ENCODE measurements at places on chromosomes 2 and 18.

DNA sequence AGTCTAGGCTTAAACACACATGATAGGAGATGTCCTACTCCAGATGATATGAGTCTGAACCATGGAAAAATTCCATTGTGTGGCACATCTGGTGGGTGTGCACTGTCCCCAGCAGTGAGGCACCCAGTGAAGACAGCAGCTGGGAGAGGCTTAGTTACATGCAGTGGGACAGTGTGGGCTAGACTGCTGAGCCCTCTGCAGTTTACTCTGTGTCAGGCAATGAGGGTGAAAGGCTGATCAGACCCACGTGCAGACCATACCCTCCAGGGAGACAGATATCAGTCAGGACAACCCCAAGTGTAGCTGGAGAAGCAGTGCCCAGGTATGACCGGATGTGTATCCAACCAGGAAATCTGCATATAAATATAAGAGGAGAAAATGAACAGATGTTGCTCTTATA lies 13.4 kb downstream of the IL37 start:
- no peak for DNase-seq

GRCh38 chr2:171260471-171261424 lies 100.1 kb upstream of the TLK1 start:
- no peak for DNase-seq

DNA sequence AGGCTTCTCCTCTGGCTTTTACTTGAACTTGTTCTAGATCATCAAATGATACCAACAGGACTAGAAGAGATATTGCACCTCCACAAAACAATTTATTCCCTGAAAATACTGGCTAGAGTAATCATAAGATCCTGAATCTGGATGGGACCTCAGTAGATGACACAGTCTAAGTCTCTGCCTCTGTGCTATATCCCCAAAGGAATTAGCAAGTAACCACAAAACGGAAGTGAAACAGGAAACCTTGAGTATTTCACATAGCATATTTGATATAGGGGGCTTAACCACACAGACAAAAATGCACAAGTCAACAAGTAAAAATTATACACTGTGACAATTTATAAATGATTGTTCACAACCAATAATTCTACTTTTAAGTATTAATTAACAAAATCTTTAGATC lies 456.9 kb upstream of the TNP1 start:
- DNase-seq, result no peak

GRCh38 chr2:234708091-234708683 lies 211.3 kb upstream of the ARL4C start:
- no peak for DNase-seq

GRCh38 chr2:19894134-19894792 lies 7.5 kb downstream of the TTC32 start:
- DNase-seq, result no peak

DNA sequence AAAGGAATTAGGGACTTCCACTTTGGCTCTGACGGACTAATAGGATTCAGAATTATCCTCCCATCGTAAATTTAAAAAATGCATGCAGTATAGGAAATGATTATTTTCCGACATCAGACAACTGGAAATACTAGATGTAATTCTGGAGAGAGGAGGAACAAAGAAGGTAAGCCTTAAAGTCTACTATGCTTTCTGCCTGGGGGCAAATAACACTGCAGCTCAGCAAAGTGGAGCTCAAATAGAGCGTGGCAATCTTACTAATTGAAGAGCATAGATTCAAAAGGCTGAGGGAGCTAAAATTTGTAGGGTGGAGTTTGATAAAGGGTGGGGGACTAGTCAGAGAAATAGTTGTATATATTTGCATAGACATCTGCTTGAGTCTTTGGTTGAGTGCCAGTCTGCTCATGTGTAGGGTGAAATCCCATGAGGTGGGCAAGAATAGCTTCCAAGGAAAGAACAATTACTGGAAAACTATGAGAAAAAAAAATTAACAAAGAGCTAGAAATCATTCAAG lies 23.8 kb downstream of the COPS8 start:
- DNase-seq, result no peak

- no peak for DNase-seq
Measured at GRCh38 chr2:148817210-148817708, 57.8 kb upstream of the KIF5C start.

DNA sequence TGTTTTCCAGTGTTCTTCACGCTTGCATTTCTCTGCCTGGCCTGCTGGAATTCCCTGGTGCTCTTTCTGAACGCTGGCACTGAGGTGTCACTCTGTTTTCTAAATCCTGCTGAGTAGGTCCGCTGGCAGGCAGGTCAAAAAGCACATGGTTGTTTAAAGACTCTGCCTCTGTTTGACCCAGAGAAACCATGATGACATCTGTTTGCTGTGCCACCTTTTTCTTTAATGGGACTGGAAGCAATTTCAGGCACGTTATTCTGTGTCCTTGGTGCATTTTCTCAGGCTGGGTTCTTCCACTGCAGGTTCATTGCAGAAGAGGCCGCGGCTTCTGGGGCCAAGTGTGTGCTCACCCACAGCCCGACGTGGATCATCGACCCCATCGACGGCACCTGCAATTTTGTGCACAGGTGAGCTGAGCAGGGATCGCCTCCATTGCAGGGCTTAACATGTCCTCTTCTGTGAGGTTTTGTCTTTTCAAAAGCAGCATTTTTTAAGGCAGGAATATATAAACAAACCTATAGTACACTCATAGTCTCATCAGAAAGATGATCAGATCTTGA lies 28.4 kb downstream of the IMPA2 start:
- DNase-seq, result no peak

DNA sequence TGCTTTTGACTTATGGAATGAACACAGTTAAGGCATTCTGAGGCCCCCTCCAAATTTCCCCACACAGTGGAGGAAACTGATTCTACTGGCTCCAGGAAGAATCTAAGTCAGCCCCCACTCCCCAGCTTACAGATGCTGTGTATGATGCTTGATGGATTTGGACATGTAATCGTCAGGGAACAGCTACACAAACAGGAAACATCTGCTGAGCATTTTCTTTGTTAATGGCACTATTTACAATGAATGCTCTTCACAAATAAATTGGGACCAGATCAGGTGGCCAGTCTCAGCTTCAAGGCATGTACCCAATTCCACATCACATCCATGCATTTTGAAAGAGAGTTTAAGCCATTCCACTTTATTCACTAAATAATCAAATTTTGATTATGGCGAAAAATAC lies 562.3 kb downstream of the SOX11 start:
- no peak for DNase-seq
